ENCODE measurements at places on chromosomes 12 and 14.

DNA sequence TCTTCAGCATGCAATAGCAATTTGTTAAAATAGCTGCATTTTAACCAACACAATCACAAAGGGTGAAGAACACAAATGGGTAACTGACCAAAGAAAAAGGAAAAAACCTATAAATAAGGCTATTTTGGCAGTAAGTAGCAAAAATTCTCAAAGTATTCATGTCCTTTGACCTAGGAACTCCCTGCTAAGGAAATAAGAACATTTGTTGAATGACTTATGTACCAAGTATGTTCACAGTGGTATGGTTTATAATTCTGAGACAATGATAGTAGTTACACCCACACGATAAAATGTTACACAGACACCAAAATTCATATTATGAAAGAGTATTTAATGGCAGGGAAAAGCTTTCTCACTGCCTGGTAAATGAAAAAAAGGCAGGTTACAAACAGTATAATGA is 16.9 kb downstream of the CCDC88C start:
- DNase-seq: no peak

- no peak for DNase-seq
Measured at GRCh38 chr12:82754856-82755255, 68.2 kb downstream of the TMTC2 start.

- DNase-seq: no peak
Measured at GRCh38 chr14:21308132-21308478, 28.2 kb downstream of the RPGRIP1 start.

GRCh38 chr12:45934956-45935355 is 55.4 kb downstream of the SCAF11 start:
- DNase-seq: no peak

DNA sequence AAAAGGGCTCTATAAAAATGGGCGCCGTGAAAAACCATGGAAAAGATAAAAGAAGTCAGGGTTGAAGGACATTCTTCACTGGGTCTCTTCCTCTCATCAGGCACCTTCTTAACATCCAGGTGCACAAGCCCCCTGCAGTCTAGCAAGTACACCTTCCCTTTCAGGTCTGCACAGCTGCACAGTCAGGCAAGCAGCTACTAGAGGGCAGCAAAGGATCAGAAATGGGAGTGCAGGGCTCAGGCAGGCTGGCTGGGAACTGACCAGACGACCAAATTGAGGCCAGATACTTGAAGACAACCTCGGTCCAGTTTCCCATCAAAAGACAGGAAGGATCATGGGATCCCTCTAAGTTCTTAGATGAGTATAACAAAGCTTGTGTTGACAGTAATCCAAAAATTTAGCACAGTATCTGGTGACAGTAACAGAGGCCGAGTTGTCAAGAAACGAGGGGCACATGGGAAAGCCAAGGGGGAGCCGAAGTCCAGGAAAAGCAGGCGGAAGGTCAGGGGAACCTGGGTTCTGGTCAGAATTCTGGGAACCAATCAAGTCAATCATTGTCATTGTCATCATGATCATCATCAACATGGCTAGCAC is 10.1 kb upstream of the GRIP1 start:
- DNase-seq: no peak

DNA sequence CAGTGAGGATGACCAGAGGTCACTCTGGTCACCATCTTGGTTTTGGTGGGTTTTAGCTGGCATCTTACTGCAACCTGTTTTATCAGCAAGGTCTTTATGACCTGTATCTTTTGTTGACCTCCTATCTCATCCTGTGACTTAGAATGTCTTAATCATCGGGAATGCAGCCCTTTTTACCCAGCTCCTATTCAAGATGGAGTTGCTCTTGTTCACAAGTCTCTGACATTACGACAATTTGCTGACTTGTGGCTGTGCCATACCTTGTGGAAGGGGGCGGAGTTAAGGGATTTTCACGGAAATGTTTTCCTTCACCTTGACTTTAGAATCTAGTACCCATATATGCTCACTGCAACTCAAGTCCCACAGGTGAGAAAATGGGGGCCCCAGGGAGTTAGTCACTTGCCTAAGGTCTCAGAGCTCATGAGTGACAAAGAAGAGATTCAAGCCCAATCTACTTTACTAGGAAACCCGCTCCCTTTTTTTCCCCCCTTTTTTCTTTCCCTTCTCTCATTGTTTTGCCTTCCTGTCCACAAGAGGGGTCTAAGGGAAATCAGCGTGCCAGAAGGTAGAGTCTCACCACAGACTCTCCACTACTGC is 2.7 kb upstream of the MAP1LC3B2 start:
- DNase-seq: no peak

DNA sequence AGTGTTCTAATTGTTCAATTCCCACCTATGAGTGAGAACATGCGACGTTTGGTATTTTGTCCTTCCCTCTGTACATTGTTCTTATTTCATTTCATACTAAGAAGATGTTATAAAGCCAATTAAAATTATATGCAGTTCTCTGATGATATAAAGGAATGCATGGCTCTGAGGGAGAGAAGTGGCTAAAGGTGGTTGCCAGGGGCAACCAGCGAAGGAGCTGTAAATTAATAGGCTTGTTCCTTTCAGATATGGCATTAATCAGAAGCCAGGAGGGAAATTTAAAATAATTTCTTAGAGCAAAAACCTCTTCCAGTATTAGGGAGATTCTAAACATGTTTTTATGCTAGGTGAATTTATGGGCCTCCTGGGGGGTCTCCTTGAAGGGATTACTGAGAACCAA is 227.8 kb downstream of the TMEM117 start:
- no peak for DNase-seq

- DNase-seq: peak; percentile 60
Measured at GRCh38 chr12:123223241-123223668, 9.7 kb downstream of the MPHOSPH9 start.

DNA sequence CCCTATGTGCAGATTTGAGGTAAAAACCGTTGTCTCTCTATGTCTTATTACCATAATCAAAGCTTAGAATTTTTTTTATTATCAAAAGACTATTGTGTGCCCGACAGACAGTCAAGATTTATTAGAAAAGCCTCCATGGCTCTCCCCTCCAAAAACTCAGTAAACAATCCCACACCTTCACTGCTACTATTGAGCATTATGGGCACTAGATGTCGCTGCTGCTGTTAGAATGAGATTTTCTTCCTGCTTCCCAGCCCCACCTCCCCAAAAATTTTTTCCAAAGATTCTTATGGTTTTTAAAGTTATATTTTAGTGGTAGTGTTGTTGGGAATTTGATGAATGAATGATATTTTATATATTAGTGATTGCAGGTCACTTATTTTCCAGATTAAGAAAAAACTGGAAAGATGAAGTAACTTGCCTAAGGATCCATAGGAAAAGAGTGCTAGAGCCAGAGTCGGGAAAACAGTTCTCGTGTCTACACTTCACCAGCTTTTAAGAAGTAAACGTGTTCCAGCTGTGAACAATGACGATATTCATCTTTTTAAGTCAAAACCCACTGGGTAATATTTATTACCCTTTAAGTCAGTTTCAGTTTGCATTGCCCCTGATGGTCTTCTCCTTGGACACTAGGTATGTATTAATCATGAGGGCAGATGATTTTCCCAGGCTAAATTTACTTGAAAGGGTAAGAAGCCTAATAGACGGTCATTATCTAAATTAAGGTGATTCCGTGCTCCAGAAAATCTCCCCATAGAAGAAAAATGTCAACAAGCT is 12.2 kb upstream of the FOXG1 start:
- no peak for DNase-seq

DNA sequence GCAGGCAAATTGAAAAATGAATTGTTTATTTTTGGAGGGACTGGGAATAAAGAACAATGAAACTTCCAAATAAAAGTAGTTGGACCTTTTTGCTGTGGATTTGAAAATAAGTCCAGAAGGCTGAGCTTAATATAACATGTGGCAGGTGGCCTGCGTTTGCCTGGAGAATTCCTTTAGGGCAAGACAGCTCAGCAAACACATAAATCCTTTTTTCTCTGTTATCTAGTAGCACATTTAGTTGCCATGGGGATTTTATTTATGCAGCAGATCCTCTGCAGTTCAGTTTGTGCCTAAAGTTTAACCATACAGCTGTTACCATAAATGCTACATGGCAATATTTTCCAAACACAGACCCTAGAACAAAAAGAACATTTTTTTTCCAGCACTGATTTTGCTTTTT is 180.0 kb downstream of the NPAS3 start:
- DNase-seq: no peak

DNA sequence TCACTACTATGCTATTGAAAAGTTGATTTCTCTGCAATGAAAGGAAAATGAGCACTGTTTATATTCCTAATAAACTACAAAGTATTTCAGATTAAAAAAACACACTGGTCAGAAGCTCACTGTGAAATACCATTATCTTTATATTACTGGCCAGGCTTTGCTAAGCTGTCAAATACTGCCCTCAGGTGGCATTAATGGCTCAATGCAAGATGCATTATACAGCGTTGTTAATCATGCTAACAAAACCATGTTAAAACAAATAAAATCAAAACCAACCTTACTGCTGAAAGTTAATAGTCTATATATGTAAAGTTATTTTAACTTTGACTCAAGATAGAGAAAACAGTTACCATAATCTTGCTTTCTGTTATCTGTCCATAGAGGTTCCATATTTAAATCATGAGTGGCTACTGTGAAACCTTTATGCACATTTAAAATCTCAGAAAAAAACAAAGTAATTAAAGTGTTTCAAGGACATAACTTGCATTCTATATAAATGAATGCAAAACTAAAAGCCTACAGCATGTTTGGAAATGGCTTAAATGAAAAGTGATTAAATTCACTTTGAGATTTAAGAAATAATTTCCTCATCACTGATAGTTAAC is 121.7 kb downstream of the RALGAPA1 start:
- no peak for DNase-seq

GRCh38 chr14:20794644-20795369 is 7.8 kb downstream of the RNASE1 start:
- DNase-seq: no peak

GRCh38 chr12:12745576-12746211 is 28.5 kb downstream of the CDKN1B start:
- DNase-seq: no peak

DNA sequence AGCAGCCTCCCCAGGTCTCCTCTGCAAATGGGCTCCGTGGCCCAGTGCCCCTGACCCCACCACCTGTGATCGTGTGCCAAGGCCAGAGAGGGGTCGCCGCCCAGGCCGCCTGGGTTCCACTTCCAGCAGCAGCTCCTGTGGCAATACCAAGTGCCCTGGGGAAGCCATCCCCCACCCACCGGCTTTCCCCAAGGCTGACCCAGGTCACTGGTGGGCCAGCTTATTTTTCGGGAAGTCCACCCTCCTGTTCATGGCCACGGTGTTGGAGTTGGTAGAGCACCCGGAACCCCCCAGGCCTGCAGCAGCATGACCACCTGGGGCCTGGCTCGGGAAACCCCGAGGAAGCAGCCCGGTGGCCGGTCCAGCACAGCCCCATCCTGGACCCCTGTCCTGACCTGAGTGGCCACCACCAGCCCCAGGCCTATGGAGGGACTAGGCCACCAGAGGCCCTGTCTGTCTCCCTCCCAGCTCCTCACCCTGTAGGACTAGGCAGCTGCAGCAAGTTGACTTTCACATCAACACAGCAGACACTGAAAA is 40.8 kb upstream of the OASL start:
- DNase-seq: no peak

DNA sequence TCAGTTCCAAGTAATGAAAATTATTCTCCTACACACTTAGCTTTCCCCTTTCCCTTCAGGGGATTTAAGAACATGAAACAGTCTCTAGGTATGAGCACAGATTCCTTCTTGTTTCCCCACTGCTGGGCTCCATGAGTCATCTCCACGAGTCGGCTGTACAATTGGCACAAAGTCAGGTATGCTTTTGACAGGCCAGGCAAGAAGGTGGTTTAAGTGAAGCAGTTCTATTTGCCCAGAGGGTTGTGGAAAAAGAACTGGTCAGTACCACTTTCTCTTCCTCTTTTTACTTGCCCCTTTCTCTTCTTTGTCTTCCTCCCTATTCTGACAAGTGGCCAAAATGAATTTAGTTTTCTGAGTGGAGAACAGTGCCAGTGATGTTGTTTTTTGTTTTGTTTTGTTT is 16.3 kb downstream of the DYNC1H1 start:
- DNase-seq: no peak

Measured in activated T-helper 2 cell treated with anti-CD3 and anti-CD28 coated beads, Interferon-gamma antibody, Interleukin-2, Interleukin-4, amounts not matched to agents 10 μg/mL and 5 μg/mL and 100 μg/mL, durations not matched to agents 14 hours and 24 hours and 36 hours (primary cell).